ENCODE measurements at places on chromosomes 12 and 14. TPM values are rescaled to one million over a fixed set of nuclear protein-coding genes. Genes with fewer than 3 reads are reported as not detected.

GLIPR1L1 gene
- polyA plus RNA-seq, result 0.43 TPM

SMIM41 gene
- not detected for polyA plus RNA-seq

SYCP3 gene
- polyA plus RNA-seq, result 1.2 TPM

KERA gene
- not detected for polyA plus RNA-seq

COL2A1 gene
- polyA plus RNA-seq, result 50.3 TPM

IFI27 gene
- polyA plus RNA-seq, result 5.5 TPM

SIVA1 gene
- polyA plus RNA-seq, result 52.3 TPM

LRP1-AS gene
- polyA plus RNA-seq, result not detected

SERPINA12 gene
- 0.91 TPM for polyA plus RNA-seq

C14orf39 gene
- polyA plus RNA-seq, result 1.0 TPM

OSBPL8 gene
- 79.9 TPM for polyA plus RNA-seq

IL23A gene
- 1.2 TPM for polyA plus RNA-seq

SCARB1 gene
- polyA plus RNA-seq, result 21.1 TPM

Measured in left kidney (tissue), 8 donors.